Stimulated activated CD4-positive, alpha-beta T cell treated with anti-CD3 and anti-CD28 coated beads, Interleukin-4, amount 100 ng/mL, for 1 hour (primary cell): ENCODE measurements at places on chromosomes 7 and 10.

- no peak for DNase-seq
Observed at GRCh38 chr10:13865758-13866491, 279.2 kb downstream of the PRPF18 start.

DNA sequence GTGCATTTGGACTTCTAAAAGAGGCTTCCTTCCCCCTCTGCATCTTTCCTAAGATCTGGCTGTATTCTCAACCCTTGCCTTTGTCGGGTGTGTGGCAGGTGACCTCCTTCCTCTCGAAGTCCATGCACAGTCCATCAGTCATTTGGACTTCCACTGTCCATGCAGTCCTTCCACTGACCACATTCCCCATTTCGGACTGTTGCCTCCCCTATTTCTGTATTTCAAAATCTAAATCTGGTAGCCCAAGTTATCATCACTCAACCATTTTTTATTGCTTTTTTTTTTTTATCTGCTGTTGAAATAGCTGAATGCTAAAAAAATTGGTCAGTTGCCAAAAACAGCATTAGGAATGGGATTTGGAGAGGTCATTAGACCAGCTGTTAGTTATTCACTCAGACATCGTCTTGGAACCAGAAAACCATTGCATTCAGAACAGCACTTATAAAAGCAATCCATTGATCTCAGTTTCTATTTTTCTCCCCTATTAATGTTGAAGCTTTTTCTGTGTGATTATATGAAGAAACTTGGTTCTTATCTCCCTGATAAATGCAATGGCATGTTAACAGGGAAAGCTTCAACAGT is 575.6 kb downstream of the KIF20B start:
- no peak for DNase-seq

- no peak for DNase-seq
Observed at GRCh38 chr7:55082228-55082603, 63.4 kb downstream of the EGFR start.

- no peak for DNase-seq
Observed at GRCh38 chr10:119831656-119832055, 41.0 kb downstream of the MCMBP start.

- DNase-seq = peak; percentile 42
Observed at GRCh38 chr10:16891375-16892313, 74.4 kb upstream of the RSU1 start.

DNA sequence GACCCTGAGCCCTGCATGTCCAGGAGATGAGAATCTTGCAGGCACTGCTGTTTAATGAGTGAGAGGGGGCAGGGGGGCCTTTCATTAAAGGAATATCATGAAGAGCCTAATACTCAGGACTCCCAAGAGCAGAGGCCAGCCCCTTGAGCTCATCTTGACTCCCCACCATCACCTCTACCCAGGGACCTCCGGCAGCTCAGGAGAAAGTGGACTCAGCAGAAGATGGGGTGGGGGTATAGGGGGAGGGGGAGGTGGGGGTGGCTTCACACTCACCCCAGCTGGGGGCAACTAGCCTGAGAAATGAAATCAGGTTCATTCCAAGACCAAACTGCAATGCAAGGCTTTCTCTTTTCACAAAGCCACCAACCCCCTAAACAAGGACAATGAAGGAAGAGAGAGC is 575.6 kb upstream of the MKI67 start:
- no peak for DNase-seq

DNA sequence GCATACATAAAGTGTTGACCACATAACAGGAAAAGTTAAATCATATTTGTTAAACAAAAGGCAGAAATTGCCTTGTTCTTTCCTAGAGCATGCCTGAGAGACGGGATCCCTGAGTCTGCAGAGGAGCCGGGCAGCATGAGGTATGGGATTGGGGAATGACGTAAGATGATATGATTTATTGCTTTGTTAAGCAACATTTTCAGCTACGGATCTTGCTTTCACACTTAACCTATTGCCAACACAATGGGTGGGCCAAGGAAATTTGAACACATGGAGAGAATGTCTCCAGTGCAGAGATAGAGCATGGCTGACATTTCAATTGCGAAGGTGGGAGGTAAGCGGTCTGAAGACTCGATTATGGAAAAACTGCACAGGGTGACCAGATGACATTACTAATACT is 76.7 kb downstream of the EMX2 start:
- DNase-seq = no peak

DNA sequence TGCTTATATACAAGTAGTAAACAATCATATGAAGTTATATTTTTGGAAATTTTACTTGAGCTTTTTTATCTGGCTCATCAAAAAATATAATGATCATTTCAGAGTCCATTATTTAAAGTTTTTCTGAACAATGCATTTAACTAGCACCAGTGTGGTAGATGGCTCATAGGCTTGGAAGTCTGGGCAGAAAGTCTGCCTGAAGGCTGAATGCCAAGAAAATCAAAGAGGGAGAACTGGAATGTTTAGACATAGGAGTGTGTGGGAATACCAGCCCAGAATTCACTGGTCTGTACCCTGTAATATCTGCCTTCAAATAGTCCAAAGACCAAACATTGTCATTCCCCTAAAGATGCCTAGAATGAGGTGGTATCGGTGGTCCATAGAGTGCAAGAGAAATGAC is 40.3 kb upstream of the ANK3 start:
- no peak for DNase-seq

- DNase-seq = no peak
Observed at GRCh38 chr10:95840121-95840520, 67.7 kb upstream of the CC2D2B start.

DNA sequence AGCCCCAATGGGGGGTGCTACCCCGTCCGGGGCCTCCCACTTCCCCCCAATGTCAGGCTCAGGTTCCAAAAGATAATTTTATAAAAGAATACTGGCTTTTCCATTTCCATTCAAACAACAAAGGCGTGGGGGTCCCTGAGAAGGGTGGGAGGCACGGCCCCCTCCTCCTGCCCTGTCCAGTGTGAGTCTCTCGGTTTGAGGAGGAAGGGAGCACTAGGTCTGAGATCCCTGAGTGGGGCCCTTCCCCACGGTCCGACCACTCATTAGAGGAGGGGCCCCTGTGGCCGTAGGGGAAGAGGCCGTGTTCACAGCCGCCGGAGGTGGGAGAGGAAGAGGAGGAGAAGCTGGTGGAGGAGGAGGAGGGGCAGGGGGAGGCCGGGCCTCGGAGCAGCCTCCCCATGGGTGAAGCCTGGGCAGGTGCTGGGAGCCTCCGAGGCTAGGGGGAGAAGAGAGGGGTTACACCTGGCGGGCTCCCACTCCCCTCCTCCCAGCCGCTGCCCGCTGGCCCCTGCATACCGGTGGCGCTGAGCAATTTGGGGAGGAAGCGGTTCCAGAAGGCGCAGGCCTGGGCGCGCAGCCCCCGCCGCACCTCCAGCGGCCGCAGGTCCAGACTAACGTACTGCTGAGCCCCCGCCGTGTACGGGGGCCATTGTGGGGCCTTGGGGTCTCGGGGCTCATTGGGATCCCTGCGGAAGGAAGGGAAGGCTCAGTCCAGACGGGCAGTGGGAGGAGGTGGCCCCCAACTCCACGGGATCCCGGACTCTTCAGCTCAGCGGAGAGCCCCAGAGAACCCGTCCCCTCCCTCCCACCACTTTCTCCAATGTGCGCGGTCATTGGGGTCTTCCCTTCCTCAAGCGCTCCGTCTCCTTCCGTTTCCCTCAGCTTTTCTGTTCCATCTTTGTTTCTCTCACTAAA is 1.4 kb upstream of the UFSP1 start:
- no peak for DNase-seq

GRCh38 chr10:77833225-77833624 is 93.3 kb downstream of the DLG5 start:
- no peak for DNase-seq

DNA sequence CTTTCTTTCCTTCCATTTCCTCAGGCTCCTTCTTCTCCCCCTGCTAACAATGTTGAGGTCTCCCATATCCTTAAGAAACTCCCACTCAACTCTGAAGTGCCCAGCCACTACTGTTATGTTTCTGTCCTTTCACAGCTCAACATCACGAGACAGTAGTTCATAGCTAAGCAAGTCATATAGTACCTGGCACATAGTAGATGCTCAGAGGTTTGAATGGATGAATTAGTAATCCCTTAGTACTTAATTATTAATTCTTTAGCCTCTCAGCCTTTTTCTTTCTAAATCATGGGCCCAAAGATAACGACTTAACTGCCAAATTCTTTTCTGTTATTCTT is 22.6 kb downstream of the CSGALNACT2 start:
- no peak for DNase-seq

DNA sequence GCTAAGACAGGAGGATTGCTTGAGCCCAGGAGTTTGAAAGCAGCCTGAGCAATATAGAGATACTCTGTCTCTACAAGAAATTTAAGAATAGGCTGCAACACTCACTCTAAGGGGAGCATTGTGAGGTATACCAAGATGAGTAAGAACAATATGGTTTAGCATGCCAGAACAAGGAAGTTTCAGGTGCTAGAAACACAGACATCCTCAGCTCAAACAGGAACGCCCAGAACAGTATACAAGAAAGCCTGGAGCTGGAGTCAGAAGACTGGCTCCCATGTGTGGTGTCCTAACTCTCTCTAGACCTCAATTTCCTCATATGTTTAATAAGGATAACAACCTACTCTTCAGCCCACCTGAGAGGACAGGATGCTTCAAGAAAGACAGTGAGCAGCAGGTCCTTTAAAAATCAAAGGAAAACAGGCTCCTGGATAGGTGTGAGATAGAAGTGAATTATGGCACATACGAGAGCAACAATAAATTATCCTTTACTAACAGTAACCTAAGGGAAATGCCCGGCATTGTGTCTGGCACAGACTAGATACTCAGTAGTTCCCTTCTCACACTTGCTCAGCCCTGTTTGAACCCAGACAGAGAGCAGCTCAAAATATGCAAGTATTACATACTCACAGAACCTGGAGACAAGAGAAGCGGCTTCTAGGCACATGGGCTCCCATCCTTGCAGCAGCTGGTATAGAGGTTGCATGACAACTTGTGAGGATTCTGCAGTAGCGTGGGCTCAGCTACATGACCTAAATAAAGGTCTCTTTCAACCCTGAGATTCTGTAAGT is 45.4 kb downstream of the KAT6B start:
- DNase-seq = peak; percentile 23

DNA sequence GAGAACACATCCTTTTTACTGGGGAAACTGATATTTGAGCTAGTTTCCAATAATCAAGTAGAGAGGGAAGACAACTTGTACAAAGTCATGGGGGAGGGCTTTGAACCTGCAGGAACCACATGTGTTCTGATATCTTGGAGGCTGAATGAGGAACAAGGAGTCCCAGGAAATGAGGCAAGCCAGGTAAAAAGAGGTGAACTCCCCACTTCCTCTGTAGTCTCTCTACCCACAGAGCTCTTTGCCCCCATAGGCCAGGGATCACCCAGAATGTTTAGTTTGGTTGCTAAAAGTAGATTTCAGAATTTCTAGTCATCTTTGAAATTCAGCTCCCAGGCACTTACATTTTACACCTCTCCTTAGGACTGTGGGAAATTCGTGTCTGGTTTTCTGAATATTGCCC is 276.4 kb downstream of the SFMBT2 start:
- DNase-seq = no peak

GRCh38 chr10:88932539-88933256 is 19.9 kb downstream of the ACTA2 start:
- peak; percentile 19 for DNase-seq

GRCh38 chr7:33582104-33582503 is 323.2 kb upstream of the BMPER start:
- no peak for DNase-seq

GRCh38 chr10:89171263-89171872 is 35.7 kb downstream of the CH25H start:
- no peak for DNase-seq

- no peak for DNase-seq
Observed at GRCh38 chr10:106384496-106384895, 780.0 kb downstream of the SORCS1 start.

GRCh38 chr7:117019786-117020590 is 66.7 kb downstream of the ST7 start:
- DNase-seq = no peak

GRCh38 chr7:116364469-116364868 is 135.1 kb upstream of the CAV2 start:
- DNase-seq = no peak

DNA sequence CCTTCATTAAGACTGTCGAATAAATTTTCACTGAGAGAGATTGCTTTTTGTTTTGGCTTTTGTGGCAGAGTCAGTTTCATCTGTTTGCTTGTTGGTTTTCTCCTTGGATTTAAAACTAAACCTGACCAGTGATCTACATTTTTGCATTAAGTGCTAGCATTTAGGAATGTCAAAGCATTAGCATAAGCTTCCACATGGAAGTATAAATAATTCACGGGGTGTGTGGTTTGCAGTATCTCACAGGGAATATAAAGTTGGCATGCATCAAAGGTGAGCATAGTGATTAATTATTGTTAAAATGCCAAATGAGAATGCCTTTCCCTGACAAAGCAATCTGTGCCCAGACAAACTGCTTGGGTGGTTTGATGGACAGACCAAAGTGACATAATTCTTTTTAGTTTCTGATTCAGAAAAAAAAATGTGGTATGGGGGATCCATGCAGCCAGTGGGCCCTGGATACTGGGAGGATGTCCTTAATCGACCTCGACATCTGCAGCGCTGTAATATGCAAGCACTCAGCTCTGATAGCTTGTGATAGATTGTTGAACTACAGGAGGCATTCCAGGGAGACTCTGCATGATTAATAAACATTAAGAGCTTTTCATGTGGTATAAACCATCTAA is 339.3 kb upstream of the POM121L12 start:
- no peak for DNase-seq

- no peak for DNase-seq
Observed at GRCh38 chr10:65555192-65555591, 1370.6 kb upstream of the LRRTM3 start.

- DNase-seq = no peak
Observed at GRCh38 chr10:72099600-72099921, 11.2 kb upstream of the SPOCK2 start.

- no peak for DNase-seq
Observed at GRCh38 chr10:123147635-123148413, at the start of gene HMX2. HMX2 (plus strand) TSS chr10:123148136; CDS start chr10:123148379, 243 bp downstream.

DNA sequence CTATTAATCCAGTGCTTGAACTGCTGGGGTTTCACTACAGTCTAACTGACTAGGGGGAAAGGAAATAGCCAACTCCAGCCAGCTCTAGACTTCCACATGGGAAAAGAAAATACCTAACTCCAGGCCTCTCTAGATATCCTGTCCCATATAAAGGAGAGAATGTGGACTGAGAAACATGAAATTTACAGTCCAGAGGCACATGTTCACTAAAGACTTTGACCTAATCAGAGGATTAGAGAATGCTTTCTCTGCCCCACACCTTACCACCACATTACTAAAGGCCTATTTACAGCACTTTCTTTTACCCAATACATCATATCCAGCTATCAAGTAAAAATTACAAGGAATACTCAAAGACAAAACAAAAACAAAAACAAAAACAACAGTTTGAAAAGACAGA is 164.2 kb downstream of the PCLO start:
- no peak for DNase-seq

DNA sequence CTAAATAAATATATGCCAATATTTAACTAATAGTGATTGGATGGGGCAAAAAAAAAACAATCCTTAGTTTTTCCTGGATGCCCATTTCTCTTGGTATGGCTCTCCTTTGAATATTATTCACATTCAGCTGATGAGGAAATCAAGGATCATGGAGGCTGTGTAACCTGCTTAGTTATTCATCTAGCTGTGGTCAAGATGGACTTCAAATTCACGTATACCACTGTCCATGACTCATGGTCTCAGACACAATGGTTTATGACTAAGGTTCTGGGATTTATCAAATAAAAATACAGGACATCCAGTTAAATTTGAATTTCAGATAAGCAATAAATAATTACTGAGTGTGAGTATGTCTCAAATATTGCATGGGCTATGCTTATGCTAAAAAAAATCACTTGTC is 191.5 kb upstream of the CELF2 start:
- no peak for DNase-seq
